ENCODE measurements at places on chromosomes 3 and 15.
A peak's percentile ranks its signal among the peaks of the same experiment; 100 is the strongest.

DNA sequence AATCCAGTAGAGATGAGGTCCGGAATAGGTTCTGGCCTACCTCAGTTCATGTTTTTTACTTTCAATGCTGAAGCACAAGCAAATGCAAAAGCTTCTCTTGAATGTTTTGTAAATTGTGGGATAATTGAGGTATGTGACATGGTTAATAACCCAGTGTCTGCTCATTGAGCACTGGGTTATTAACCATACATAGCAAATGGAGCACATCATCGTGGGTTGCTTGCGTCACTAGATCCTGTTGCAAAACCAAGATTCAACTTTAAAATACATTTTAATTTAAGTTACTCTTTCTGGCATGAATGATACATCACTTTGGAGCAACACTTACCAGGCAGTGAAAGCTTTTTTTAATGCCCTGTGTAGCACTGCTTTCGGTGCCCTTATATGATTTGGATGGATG, 165.6 kb downstream of the IGF1R start:
- no peak for DNase-seq

GRCh38 chr15:99536422-99537040, 29.3 kb upstream of the MEF2A start:
- no peak for DNase-seq

DNA sequence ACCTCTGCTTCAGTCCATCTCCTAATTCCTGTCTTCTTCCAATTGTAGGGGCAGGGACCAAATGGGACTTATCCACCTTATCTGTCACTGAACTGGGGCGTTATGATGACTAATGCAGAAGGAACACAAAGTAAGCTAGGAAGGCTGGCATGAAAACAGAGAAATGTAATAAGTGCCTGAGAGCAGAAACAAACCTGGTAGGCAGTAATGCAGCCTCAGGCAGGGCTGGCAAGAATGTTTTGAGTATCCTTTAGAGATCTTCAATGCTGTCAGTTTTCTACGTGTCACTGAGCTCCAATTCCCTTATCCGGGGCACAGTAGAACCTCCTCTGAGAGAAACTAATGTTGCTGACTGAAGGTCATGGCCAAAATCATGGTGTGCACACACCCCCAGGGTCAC, 246.2 kb upstream of the TBL1XR1 start:
- peak; percentile 69 for DNase-seq

GRCh38 chr3:141305436-141305835, 62.9 kb upstream of the ZBTB38 start:
- no peak for DNase-seq

DNA sequence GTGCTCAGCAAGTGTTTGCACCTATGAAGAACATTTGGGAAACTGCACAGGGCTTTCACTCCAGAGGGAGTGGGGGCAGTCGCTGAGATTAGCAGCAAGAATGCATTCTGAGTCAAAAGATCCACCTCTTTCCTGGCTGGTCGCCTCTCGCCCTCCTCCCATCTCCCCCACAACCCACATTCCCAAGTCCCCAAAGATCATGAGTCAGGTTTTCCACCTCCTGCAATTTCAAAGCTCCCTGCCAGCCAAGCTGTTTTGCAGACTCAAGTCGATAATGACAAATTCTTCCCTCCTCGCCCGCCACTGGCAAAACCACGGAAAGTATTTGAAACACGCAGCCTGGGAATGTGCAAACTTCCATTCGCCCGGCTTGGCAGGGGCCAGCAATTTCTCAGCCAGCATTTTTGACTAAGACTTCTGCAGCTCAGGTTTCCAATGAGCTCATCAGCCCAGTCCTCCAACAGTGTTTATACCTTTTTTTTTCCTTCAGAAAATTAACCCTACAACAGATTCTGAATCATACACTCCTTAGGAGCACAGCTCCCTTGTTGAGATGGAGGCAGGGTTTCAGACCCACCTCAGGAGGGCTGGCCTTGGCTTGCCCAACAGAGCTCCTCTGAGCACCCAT, 181.4 kb downstream of the SMAD6 start:
- DNase-seq, result peak; percentile 100

DNA sequence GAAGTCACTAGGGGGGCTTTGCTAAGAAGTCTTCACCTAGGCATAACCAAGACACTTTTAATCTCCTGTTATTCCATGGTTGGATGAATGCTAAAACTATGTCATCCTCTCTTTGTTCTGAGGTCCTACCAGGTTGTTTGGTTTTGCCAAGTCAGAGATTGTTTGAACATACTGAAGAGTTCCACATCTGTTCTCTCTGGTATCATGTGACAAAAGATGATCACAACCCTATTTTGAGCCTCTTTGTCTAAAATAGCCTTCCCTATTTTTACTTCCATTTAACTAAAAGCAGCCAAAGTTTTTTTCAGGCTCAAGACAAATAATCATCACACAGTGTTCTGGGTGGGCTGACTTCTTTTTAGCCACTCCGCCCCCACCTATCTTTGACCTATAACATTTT, 218.4 kb upstream of the LMCD1 start:
- no peak for DNase-seq

GRCh38 chr15:32053719-32054118, 23.4 kb downstream of the CHRNA7 start:
- no peak for DNase-seq

GRCh38 chr15:91515188-91515754, 338.2 kb upstream of the SLCO3A1 start:
- DNase-seq, result no peak

GRCh38 chr3:58129041-58129770, 81.6 kb downstream of the DNASE1L3 start:
- no peak for DNase-seq

DNA sequence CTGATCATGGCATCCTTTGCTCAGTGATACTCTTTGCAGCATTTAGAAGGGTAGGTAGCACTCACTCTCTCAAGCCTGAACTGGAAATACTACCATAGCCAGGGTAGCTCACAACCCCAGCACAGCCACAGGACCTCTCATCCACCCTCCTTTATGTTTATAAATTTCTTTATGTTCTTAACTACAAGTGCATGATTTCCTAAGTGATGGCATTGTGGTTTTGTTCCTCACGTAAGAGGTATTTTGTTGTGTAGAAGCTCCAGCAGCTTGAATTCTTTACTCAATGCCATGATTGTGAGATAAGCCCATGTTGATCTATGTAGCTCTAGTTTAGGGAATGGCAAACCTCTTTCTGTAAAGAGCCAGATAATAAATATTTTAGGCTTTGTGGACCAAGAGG, 7.9 kb upstream of the RTP3 start:
- no peak for DNase-seq

- DNase-seq, result no peak
These were observed 23.8 kb upstream of the IDH2 start for GRCh38 chr15:90126022-90126421.

DNA sequence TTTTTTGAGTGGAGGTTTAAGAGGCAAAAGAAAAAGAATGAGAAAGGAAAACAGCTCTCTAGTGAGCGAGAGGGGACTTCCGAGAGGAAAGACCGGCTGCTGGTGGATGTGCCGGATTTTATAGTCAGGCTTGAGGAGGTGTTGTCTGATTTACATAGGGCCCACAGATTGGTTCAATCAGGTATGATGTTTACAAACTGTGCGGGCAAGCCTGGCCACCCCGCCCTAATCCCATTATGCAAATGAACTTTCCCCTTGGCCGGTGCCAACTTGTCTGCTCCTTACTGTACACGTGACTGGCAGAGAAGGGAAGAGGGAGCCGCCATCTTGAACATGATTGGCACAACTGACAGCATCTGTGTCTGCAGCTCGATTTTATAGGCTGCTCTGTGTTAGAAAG, 44.7 kb downstream of the FAM43A start:
- DNase-seq, result peak; percentile 48

DNA sequence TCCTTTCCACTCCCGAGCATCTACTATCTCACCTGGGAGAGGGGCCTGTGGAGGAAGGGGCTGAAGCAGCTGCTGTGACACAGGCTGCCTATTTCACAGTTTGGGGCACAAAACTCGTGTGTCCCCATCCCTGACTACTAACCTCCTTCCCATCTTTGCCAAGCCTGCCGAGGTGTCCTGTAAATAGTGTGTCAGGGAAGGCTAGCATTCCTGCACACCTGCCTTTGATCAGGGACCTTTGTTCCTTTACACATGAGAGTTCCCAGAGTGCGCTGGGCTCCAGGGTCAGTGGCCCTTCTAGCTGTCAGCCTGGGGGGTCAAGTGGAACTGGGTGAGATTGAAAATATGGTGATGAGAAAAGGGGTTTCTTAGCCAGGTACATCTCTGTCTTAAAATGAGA, 13.0 kb upstream of the TF start:
- DNase-seq, result no peak

DNA sequence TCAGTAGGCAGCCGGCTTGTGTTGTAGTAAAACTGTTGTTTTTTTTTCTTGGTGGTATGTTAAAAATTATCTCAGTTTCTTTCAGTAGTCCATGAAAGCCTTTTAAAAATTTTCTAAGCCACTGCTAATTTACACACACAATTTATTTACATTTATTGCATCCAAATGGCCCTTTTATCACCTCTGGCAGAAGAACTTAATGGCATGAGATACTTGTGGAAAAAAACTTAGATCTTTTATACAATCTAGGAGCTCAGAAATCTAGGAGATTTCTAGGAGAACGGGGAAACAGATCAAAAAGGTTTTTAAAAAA, 1.4 kb downstream of the PPP2R3A start:
- no peak for DNase-seq

- DNase-seq, result no peak
These were observed 193.7 kb downstream of the TIGIT start for GRCh38 chr3:114487502-114487901.

DNA sequence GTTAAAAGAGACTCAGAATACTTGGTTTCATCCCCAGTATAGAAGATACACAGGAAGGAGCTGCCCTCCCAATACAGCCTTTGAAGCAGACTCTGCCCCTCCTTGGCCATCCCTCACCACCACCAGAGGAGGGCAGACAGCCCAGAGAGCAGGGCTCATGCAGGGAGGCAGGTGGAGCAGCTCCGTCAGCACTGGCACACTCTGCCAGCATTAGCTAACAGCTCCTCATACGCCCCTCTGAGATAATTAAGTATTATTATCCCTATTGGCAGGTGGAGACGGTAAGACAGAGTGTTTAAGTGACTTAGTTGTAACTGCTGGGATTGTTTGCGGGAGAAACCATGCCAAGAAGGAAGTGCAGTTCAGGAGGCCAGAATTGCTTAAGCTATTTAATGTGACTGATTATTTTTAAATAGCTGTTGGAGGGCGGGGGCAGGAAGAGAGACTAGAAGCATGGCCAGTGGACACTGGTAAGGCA, 434.0 kb downstream of the EPHB1 start:
- no peak for DNase-seq

DNA sequence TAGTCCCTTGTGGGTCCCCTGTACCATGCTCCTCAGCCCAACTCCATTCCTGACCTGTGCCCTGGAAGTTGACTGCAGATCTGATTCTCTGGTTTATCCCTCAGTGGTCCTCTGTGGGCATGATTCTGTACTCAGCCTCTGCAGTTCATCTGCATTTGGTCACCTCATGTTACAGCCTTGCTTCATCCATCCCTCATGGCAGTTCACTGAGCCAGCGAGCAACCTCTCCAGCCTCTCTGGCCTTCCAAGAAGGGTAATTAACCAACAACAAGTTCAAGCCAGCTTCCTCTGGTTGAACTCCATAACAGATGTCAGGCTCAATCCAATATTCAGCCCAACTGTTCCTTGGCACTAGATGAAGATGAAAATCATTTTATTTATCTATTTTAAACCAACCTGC, 509.5 kb downstream of the NTRK3 start:
- DNase-seq, result no peak

- peak; percentile 5 for DNase-seq
These were observed 140.7 kb upstream of the RARB start for GRCh38 chr3:25287291-25287884.

DNA sequence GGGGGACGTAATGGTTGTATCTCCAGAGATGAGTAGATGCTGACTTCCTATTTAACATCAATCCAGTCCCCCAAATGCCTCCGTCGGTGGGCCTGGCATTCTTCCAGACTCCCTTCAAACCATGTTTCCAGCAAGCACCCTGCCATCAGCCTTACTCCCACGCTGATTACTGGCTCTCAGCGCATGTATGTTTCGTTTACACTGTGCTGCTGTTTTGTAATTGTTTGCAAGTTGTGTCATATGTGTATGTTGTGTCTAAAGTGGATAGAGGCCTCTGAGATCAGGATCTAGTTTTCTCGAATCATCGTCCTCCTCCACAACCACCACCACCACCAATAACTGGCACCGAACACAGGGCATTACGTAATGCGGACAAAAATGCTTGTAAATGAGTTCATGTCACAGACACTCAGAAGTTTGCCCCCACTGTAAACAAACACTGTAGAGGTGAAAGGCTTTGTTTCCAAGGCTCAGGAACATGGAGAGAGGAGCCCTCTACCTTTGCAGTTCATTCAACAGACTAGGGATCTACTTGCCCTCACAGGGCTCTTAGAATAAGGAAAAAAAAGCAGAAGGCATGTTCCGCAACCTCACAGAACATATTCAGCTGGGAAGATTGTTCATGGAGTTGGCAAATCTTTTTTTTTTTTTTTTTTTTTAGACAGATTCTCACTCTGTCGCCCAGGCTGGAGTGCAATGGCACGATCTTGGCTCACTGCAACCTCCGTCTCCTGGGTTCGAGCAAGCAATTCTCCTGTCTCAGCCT, 46.1 kb upstream of the SEMA4B start:
- no peak for DNase-seq

- no peak for DNase-seq
These were observed 119.5 kb upstream of the SPATA12 start for GRCh38 chr3:56940976-56941375.

DNA sequence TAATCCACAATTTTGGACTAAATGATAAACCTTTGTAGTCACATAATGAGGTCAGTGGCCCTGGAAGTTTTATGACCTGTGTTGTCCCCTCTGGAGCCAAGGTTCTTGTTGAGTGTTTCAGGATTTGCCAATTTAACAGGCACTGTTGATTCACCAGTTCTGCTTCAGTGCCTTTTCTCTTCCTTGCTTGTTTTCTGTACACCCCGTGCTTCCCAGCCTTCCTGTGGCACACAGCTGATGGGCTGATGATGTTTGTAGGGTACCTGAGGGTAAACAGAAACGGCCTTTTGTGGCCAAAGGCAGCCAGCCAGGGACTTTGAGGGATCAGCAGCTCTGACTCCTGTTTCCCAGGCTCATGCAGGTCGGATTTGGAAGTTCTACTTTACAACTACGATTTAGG, 13.3 kb downstream of the GYG1 start:
- DNase-seq, result no peak

Measured in mesendoderm (in vitro differentiated cells).